ENCODE measurements at places on chromosomes 2 and 18.

- no peak for DNase-seq
These were observed 51.6 kb downstream of the NEDD4L start for GRCh38 chr18:58095655-58096054.

GRCh38 chr2:95273566-95274290 lies 521 bp upstream of the PROM2 start:
- DNase-seq: no peak

DNA sequence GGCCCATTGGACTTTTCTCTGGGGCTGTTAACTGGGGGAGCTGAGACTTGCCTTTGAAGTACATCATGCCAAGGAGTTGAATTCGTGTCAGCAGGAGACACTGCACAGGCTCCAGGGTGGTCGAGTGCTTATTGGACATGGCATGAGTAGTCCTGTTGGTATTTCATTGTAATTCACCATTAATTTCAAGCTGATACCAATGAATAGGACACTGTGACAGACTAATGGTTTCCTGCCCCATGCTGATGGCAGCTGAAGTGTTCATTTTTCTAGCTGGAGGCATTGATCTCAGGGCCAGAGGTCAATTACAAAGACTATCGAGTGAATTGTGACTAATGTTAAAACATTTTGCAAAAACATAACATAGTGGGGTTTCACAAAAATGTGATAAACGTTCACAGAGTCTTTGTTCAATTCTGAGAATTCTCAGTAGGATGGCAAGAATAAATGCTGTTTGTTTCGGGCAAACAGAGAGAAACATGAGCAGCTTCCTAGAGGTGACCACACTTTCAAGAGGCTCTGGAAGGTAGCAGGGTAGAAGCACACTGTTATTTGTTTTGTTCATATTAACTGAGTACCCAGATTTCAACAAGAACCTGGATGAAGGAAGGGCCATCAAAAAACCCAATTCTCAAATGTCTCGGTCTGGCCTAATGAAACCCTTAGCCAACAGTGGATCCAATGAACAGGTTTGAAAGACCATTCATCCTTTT lies 90.6 kb upstream of the ARL4C start:
- DNase-seq: no peak

DNA sequence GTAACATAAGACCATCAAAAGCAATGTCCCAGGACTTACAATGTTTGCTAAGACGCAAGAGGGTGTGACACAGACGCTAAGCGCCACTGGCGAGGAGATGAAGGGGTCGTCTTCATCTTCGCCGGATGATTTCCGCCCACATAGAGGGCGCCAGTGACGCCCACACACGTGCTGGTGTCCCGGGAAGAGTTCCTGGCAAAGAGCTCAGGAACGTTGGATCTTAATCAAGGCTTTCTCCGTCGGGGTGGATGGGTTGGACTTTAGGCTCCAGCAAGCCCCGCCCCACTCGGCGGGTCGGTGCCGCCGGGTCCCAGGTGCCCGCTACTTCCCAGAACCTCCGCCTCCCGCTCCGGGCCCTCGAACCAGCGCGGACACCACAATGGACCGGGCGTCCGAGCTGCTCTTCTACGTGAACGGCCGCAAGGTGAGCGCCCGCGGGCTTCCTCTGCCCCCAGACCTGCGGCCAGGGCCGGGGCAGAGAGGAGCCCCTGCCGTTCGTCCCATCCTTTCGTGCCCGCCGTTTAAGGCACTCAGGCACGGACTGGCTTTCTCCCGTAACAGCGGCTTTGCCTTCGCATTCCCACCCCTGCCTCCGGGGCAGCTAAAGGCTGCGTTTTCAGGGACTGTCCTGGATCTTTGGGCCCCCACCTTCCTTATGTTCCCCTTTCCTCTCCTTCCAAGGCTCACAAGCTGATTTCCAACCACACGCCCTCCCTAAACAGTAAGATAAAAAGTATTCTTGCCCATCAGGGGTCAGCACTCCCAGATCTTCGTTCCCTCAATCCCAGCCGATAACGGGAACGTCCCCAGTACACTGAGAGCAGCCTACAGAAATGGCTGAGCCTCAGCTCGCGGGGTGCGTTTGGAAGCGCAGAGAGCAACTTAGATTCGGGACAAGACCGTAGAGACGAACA lies at the start of gene AOX1:
Gene AOX1, plus strand, starts transcription at position 285 of the 914 bp plus-strand sequence. Its CDS starts 95 bp downstream, at position 380.
- DNase-seq: no peak

- no peak for DNase-seq
These were observed 1.8 kb downstream of the CDK5R2 start for GRCh38 chr2:218961229-218961628.

- DNase-seq: peak; percentile 8
These were observed 36.6 kb downstream of the GORASP2 start for GRCh38 chr2:170965446-170966225.

GRCh38 chr18:28063271-28063761 lies 113.6 kb downstream of the CDH2 start:
- DNase-seq: no peak

DNA sequence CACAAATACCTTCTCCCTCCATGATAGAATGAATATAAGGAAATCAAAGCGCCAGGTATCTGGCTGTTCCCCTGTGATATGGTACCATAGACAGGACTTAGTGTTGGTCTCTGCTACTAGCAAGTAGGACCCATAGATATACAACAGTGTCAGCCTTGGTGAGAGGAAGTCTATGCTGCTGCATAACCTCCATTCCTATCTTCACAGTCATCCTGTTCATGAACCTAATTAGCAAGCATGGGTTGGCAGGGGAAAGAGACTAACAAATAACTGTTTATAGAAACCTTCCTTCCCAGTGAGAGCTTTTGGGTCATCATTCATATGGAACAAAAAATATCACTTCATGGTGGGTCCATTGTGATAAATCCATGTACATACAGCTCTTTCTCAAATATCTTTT lies 188.9 kb upstream of the FAM98A start:
- peak; percentile 40 for DNase-seq

DNA sequence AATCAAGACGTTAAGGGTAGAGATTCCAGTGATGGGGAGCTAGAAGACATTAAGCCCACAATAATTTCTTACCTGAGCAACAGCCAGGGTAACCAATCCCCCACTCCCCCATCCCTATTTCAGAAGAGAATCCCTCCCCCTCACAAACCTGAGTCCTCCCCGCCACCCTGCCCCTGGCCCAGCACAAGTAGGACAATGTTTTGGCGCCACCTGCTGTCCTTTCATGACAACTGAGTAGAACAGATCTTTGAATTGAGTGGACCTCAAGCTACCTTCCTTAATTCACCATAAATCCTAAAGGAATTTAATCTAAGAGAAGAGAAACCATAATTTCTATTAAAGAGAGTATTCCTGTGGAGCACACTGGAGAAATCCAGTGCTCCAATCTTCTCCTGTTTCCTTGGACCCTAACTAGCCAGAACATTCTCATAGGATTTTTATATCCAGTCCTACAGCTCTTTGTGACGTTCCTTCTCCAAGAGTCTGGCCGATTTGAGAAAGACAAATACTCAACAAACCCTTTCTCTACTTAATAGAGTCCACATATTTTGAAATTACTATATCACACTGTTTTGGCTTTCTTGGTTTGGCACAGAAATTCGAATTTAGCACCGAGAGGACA lies 41.1 kb downstream of the NHEJ1 start:
- DNase-seq: no peak

DNA sequence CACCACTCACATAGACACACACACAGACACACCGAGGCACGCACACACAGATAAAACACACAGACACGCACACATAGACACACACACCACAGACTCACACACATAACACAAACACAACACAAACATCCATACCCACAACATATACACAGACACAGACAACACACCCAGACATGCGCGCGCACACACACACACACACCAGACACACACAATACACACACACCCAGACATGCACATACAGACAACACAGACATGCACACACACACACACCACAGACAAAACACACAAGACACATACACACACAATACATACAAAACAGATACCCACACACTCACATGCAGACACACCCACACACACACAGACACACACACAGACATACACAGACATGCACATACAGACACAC lies 95.4 kb upstream of the SMAD7 start:
- no peak for DNase-seq

GRCh38 chr2:219133976-219134375 lies 26.6 kb downstream of the NHEJ1 start:
- no peak for DNase-seq

DNA sequence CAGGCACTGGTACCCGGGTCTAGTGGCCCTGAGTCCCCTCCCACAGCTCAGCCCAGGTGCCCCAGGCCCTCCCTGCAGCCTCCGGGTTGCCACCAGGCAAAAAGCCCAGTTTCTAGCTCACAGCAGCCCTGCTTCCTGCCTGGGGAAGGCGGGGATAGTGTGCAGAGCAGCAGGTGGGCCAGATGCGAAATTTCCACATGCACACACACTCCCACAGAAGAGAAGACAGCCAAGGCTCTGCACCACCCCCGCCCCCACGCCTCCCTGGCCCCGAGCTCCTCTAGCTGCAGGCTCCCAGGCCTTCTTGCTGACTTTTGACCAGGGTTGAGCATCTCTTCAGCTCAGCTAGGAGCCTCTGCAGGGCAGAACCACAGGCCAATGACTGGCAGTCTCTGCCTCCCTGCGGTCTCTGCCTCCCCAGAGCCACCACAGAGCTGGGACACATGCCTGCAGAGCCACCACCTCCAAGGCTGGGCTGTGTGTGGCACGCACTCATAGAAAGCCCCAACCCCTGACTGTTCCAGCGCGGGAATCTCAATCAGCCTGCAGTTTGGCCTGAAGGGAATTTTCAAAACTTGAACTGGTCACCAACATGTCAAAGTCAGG lies 7.2 kb downstream of the SLC66A2 start:
- no peak for DNase-seq

DNA sequence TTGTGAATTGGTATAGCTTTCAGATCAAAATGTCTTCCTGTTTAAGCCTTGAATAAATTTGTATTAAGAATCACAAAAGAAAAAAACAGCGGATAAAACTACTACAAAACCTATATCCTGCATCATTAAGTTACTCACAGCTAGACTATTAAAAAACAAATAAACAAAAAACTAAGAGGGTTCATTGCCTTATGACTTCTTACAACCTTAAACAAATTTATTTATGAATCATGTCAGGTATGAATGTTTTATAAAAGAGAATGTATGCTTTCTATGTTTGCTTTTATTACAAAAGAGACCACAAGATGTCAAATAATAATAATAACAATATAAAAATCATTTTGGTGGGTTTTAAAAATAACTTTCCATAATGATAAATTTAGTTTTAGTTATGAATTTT lies 109.6 kb downstream of the FIGN start:
- no peak for DNase-seq

GRCh38 chr18:43620936-43621335 lies 343.6 kb upstream of the SYT4 start:
- DNase-seq: no peak

- DNase-seq: peak; percentile 69
These were observed 4.4 kb downstream of the ACTR3 start for GRCh38 chr2:113894156-113894743.

DNA sequence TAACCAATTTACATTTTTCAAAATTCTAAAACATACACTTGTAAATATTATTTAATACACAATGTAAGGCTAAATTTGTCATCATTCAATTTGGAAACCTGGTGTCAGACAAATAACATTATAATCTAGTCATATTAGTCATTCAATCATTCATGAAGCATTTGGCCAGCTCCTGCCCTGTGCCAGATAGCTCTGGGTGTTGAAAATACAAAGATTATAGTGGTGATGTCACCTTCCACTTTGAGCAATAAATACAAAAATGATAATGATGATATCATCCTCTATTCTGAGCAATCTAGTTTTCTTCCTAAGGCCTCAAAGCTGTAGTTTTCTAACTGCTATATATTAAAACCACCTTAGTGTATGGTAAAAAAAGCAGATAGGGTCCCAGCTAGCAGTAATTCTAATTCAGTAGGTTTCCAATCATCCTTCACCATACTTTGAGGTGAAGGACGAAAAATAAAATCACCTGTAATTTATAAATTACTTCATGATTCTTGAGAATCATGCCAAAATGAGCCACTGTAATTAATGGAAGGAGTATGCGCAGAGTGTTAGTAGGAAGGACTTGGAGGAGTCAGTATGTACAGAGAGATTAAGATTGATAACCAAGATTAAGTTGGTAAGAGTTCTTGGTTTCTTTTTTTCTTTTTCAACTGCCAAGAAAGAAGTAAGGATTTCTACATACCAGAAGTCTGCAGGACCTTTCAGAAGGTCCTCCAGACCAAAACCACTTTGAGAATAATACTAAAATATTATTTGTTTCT lies 23.2 kb downstream of the MEMO1 start:
- no peak for DNase-seq

GRCh38 chr2:68612765-68613519 lies 30.4 kb upstream of the PROKR1 start:
- no peak for DNase-seq

DNA sequence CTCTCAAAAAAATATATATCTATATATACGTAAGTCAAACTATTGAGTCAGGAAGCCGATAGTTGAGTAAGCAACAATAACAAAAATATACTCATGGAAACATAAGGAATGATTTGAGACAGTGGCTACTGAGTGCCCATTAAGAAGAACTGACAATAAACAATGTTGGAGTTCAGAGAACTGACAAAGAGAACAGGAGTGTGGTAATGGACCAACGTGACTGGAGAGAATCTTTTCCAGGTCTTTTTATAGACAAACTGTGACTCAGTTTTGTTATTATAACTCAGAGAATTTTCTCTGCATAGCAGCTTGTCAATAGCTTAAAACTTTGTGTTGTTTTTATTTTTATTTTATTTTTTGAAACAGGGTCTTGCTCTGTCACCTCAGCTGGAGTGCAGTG lies 4.6 kb upstream of the GALM start:
- no peak for DNase-seq

DNA sequence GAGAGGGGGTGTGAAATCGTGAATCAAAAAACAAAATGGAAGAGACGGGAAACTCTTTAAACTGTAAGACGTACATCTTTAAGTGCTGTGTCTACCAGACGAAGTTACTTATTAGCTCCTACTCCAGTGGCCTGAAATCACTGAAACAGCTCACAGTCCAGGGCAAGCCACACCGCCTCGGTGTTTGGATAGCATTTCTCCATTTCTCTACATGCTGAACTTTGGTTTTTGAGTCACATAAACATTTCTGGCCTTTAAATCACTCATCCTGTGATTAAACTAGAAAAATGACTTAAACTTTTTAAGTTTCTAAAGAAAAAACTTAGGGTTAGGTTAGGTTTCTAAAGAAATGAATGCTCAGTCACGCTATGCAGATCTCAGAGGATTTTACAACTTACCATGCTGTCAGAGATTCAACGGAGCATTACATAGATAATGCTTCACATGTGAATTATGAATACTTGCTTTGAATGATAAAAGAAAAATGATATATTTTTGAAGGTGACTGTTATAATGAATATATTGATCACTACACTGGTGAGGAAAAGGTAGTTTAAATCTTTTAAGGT lies 138.4 kb downstream of the MBP start:
- no peak for DNase-seq

DNA sequence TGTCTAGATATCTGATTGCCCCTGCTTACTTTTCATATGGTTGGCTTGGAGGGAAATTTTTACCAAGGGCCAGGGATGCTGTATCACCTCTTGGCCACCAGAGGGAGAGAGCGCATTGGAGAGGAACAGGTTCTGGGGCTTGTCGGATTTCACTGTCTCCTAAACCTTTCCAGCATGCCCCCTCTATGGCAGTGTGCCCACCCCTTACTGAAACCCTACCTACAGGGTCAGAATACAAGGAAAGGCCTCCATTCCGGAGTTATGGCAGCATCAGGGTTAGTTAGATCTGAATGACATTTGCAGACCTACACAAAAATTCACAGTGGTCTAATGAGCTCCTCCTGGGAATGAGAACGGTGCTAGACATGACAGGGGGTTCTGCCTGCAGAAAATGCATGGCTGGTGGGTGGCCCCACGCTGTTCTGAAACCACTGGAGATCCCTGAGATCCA lies 5.8 kb downstream of the SLC14A2 start:
- no peak for DNase-seq

Measured in non-pigmented ciliary epithelial cell (primary cell).